ENCODE measurements at places on chromosomes 13 and 19. TPM values are rescaled to one million over a fixed set of nuclear protein-coding genes. Genes with fewer than 3 reads are reported as not detected.

DNA sequence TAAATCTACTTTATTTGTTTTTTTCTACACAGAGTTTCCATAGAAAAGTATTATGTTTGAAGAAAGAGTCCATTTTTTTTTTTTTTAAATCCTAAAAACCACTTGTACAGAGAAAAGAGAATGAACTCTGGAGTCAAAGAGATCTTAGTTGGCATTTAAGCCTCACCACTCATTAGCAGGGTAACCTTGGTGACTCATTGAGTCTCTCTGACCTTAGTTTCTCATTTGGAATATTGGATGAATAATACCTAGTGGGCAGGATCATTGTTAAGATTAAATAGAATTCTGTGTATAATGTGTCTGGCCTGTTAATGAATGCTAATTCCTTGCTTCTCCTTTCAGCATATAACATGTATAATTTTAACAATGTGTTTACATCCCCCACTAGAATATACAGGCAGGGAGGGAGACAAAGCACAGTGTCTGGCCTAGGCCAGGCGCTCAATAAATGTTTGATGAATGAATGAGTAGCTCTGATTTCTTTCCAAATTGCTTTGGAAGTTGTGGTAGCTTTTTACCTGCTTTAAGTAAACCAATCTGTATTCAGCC, 48.7 kb upstream of the MYCBP2 start:
- no peak for DNase-seq

GRCh38 chr13:67078062-67078461, 152.1 kb downstream of the PCDH9 start:
- DNase-seq, result no peak

GRCh38 chr19:33282036-33282671, 20.2 kb downstream of the CEBPA start:
- no peak for DNase-seq

DNA sequence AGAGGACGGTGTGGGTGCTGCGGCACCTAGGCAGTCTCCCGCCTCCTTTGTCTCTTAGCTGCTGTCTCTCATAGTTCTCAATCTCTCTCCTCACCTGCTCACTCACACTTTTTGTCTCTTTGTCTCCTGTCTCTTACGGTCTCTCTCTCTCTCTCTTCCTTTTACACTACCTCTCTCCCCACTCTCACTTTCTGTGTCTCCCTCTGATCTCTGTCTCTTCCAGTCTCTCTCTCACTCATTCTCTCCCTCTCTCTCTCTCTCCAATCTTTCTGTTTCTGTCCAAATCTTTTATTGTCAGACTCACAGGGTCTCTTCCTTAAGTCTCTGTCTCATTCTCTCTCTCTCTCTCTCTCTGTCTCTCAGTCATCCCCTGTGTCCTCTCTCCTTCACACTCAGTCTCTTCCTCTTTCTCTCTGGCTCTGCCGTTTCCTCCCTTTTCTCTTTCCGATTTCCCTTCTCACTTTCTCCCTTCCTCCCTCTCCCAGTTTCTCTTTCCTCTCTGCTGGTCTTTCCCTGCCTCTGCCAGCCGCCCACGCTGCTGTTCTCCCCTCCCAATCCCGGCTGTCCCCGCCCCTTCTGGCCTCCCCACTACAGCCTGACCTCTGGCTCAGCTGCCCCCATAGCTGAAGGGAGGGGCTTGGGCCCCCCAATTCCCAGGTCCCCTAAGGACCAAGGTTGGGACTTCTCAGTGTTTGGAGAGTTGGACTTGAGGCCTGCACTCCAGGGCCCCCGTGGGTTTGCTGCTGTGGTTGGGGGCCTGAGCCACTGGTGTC, at the start of gene PLEKHA4:
TSS of gene PLEKHA4 (minus strand) at position 504 of the 773 bp plus-strand sequence. CDS start 997 bp downstream, outside the sequence.
- peak; percentile 85 for DNase-seq

GRCh38 chr19:6765738-6766356, 1.4 kb downstream of the SH2D3A start:
- DNase-seq, result peak; percentile 89

- no peak for DNase-seq
Observed at GRCh38 chr19:20640545-20640944, 20.8 kb downstream of the ZNF626 start.

DNA sequence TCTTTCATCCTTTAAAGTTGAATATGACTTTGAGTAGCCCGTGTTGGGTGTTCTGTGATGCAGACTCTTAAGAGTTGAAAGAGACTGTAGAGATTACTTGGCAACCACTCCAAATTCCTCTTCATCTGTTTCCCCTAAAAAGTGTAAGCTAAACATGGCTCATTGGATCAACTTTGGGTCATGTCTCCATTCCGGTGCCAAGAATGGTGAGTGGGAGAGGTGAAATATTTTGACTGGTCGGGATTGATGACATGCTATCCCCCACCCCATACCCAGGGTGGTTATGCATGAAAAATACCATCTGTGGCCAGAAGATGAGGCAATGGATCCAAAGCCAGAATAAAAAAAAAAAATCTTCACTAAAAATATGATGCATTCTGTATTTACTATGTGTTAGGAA, 281.3 kb upstream of the SOX21 start:
- DNase-seq, result no peak

DNA sequence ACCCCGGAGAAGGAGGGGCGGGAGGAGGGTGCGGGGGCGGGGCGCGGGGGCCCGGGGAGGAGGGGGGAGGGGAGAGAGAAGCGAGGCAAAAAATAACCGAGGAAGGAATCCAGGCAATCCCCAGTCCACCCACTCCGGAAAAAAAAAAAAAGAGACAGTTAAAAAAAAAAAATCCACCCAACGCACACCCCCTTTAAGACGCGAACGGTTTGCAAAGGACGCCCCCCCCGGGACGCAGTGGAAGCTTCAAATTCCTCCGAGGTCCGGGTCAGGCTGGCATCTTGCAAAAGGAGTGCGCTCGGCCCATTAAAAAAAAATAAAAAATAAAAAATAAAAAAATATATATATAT, at the start of gene CACNA1A:
TSS of gene CACNA1A (minus strand) at position 9 of the 350 bp plus-strand sequence. CDS start 255 bp downstream, outside the sequence.
- no peak for DNase-seq

DNA sequence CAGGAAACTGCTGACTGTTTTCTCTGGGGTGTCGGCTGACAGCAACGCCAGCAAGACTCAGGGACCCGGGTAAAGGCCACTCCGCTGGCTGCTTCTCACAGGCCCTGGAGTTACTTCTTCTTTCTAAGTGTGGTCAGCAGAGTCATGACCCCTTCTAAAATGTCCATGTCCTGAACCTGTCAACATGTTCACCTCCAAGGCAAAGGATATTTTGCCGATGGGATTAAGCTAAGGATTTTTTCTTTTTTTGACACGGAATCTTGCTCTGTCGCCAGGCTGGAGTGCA, 7.9 kb downstream of the PEX11G start:
- DNase-seq, result no peak

GRCh38 chr13:101673360-101674105, 221.1 kb downstream of the ITGBL1 start:
- DNase-seq, result no peak

DNA sequence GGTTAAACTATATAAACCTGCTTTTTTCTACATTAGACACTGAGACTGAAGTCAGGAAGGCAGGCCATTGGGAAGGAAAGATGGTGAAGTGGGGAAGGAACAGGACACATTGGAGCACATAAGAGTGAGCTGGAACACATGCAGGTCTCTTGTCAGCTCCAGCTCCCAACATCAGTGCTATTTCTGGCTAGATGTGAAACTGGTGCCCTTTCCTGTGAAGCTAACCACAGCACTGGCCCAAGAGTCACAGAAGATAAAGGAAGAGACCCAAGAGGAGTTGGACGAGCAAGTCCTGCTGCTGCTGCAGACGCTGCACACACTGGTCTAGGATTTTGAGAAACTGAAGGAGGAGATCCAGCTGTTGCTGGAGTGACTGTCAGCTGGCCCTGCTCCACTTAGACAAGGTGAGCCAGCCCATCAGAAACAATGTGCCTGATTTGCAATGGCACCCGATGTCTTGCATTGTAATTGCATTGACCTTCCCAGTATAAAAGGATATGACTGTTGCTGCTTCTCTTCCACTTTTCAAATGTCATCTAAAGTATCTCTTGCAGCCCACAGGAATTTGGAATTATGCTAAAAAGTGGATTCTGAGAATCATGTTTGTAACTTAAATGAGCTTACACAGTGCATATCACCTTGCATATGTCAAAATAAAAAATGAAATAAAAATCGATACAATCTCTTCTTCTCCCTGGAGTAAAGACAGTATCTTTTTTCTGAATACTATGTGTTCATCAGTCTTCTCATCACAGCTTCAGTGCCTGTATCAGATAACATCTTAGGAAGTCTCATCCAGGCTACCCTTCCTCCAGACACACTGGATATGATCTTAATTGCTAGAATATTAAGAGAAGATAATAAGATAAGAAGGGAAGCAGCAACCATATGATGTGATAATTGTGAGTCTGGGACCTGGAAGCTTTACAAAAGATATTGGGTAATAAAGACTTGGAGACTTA, 230.7 kb upstream of the SPRY2 start:
- no peak for DNase-seq

DNA sequence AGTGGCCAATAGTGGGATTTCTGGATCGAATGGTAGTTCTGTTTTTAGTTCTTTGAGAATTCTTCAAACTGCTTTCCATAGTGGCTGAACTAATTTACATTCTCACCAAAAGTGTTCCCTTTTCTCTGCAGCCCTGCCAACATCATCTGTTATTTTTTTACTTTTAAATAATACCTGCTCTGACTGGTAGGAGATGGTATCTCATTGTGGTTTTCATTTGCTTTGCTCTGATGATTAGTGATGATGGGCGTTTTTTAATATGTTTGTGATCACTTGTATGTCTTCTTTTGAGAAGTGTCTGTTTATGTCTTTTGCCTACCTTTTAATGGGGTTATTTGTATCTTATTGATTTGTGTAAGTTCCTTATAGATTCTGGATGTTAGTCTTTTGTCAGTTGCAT, 48.0 kb downstream of the RNASEH2B start:
- DNase-seq, result no peak

- DNase-seq, result peak; percentile 6
Observed at GRCh38 chr19:23823952-23824389, 65.3 kb upstream of the ZNF681 start.

DNA sequence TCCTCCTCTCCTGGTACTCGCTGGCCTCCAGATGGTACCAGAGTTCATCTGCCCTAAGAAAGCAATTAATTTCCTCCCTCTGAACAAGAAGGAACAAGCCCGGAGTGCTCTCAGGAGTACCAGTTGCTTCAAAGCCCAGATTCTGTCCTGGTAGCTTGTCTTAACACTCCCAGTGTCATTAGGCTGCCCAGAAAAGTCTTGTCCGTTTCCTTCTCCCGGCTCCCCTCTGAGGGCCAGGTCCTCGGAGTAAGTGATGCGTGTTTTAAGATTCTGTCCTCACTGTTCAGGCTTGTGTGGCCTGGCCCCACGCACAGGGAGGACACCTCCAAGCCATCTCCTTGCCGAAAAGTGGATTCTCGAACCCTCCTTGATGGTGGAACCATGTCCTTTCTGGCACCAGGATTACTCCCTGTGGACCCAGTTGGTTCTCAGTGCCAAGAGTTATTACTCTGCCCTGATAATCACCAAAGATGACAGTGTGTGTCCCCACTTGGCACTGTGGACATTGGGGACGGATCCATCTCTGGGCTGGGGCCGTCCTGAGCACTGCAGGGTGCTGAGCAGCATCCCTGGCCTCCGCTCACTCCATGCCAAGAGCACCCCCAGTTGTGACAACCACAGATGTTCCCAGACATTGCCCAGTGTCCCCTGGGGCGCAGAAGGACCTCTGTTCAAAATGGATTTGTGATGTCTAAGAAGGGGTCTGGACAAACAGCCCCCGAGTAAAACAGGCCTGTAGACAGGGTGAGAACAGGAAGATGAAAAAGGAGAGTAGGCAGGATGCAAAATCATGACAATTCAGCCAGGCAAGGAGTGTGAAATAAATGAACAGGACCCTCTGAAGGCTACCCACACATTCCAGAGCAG, 52.4 kb downstream of the RFX2 start:
- DNase-seq, result peak; percentile 58

GRCh38 chr19:9967326-9967725, 31.0 kb upstream of the OLFM2 start:
- DNase-seq, result no peak

MEDAG gene
- polyA plus RNA-seq, result 3.7 TPM

CNFN gene
- polyA plus RNA-seq, result 0.55 TPM

ZFP36 gene
- 98.0 TPM for polyA plus RNA-seq

ARHGAP33 gene
- polyA plus RNA-seq, result 33.9 TPM

Measured in left lung (tissue), 14 donors.